Mesothelial cell of epicardium (in vitro differentiated cells): ENCODE measurements at places on chromosomes 12 and 14.

GRCh38 chr14:72172597-72172996 lies 240.4 kb downstream of the RGS6 start:
- H3K36me3 ChIP-seq, result no peaks in the 10 kb centered on the region
- no peak for DNase-seq
- H3K27ac ChIP-seq, result no peak overlapping the region
- H3K27me3 ChIP-seq, result peaks cover 27% of the 10 kb centered on the region
- H3K4me3 ChIP-seq, result no peak overlapping the region

DNA sequence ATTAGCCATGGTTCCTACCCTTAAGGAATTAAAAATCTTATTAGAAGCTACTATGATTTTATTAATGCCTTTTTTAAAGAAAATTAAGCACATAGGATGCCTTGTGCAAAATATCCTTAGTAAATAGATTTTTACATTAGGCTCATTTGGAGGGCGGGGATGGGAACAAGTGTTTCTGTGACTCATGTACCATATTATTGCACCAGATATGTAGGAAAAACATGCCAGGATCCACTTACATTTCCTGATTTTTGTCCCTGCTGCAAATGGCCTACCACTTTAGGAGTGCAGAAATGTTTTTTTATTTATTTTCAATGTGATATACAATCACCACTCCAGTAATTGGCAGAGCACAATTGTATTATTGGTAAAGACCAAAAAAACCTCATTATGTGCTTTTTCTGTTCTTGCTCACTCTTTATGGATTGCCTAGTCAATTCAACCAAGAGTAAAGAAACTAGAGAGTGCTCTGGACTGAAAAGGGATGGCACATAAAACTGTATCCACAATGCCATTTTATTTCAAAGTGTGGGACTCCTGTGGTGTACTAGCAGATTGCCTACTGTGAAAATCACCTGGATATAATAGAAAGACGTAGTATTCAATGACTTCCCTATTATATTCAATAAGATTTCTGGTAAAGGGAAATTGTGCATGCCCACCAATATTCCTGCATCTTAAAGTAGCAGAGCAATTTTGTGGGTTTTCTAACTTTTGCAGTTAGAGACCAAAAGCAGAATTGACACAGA lies 86.9 kb downstream of the ANO6 start:
- H3K4me1 ChIP-seq, result peaks cover 52% of the 10 kb centered on the region
- no peaks in the 10 kb centered on the region for H3K36me3 ChIP-seq
- H3K27me3 ChIP-seq, result no peaks in the 10 kb centered on the region
- no peak overlapping the region for H3K4me3 ChIP-seq

DNA sequence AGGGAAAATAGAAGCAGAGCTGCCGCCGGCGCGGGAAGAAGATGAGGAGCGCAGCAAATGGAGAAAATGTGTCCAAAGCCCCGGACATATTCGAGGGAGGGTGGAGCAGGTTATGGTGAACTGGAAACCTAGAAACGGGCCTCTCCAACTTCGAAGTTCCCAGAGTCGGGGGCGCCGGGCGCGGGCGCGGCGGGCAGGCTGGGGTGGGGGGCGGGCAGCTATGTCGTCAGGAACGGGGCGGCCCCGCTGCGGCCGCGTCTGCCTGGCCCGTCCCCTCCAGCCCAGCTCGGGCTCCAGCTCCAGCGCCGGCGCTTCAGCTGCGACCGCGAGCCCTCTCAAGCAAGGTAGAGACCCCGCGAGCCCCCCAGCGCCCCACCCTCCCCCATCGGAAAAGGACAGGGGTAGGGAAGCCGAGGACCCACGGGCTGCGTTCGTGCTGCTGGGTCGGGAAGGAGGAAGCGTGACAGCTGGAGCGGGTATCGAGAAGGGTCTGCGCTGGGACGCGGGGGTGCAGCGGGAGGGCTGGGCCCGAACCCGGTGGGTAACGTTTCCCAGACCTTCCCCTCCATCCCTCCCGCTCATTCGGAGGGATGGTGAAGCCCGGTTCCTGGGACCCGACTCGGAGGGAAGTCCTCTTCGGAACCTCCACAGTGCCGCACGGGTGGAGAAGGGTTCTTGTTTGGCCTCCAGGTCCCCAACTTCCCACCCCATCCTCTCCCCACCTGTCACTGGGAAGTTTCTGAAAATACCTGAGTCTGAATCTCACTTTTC lies 1.0 kb downstream of the DGKA start:
- peak; percentile 59 for DNase-seq
- H3K36me3 ChIP-seq, result no peaks in the 10 kb centered on the region
- H3K4me3 ChIP-seq, result peak overlapping the region; percentile 76
- peak overlapping the region; percentile 91 for H3K27ac ChIP-seq

DNA sequence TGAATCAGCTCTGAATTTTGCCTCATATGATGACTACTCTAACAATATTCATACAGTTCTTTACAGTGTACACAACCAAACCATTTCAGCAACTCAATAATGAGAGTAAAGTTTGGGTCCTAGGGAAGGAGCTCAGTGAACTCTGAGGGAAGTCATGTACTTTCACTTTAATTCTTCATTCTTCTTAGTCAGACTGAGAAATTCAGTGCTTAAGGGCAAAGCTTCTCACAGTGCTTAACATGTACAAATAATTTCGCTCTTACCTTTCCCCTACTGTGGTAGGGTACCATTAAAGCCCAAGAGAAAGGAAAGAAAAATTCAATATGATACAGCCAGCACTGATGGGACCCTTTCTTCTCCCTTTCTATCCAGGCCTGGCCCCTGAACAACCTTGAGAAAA lies 435.0 kb downstream of the NELL2 start:
- H3K27me3 ChIP-seq, result peaks cover 11% of the 10 kb centered on the region
- no peaks in the 10 kb centered on the region for H3K36me3 ChIP-seq
- no peak overlapping the region for H3K27ac ChIP-seq
- DNase-seq, result no peak

DNA sequence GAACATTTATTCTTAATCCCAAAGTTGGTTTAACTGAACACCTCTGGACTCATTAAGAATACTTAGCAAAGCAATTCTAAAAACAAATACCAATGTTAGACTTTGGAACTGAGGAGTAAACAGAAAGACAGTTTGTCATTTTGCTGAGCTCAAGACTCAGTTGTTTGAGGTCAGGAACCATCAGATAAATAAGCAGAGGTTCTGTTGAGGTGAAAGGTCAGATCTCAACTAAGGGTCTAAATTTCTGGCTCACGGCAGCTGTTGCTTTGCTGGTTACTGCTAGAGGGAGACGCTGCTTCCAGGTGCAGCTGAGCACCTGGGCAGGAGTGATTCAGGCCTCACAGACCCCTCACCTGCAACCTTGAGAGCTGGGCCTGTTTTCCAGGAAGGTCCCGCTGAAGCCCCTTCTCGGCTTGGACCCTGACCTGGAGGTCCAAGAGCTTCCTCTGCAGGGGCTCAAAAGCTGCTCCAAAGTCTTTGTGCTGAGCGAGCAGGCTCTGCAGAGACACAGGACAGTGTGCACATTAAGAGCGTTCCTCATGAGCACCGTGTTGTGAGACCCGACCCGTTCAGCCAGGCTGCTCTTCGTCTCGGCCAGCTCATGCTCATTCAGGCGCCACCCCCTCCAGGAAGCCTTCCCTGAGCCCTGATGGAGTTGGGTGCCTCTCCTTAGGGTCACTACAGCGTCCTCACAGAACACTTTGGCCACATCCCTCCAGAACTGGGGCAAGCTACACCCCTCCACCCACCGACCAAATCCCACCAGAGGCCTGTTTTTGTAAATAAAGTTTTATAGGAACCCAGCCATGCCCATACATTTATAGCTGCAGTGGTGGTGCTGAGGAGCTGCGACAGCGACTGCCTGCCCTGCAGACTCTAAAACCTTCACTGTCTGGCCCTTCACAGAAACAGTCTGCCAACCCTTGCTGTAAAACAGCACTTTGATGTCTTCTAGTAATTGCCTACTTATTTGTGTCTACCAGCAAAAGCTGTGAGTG lies 72.0 kb downstream of the SYNE3 start:
- no peak for DNase-seq
- H3K4me1 ChIP-seq, result peaks cover 40% of the 10 kb centered on the region
- no peak overlapping the region for H3K27ac ChIP-seq
- no peaks in the 10 kb centered on the region for H3K27me3 ChIP-seq
- no peak overlapping the region for H3K4me3 ChIP-seq

DNA sequence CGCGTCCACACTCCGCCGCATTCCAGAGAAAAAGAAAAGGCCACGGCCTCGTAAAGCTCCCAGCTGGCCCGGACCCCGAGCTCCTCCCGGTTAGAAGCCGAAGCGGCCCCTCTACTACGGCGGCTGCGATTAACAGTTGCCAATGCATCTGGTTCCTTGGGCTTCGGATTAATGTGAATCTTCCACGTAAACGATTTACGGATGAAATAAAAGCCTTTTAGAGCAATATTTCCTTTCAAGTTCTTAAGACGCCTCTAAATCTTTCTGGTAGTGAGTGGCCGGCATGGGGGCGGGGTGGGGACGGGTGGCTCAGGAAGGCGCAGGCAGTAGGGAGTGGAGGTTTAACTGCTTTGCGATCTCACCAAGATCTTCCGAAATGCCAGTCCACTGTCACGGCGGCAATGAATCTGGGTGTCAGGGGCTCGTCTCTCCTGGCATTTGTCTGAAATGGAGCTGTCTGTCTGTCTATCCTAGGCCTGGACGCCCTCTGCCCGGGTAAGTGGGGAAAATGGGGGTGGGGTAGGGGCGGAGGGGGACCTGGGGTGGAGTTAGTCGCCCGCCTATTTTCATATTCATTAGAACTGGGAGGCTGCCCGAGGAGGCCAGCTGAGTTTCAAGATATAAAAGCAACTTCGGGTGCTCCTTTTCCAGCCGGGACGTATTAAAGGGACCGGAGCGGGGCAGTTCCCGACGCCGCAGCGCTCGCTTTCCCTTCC lies 413 bp upstream of the ALX1 start:
- peaks cover 40% of the 10 kb centered on the region for H3K4me1 ChIP-seq
- DNase-seq, result peak; percentile 58
- peaks cover 27% of the 10 kb centered on the region for H3K27me3 ChIP-seq
- peak overlapping the region; percentile 97 for H3K27ac ChIP-seq
- peak overlapping the region; percentile 96 for H3K4me3 ChIP-seq
- H3K36me3 ChIP-seq, result no peaks in the 10 kb centered on the region

DNA sequence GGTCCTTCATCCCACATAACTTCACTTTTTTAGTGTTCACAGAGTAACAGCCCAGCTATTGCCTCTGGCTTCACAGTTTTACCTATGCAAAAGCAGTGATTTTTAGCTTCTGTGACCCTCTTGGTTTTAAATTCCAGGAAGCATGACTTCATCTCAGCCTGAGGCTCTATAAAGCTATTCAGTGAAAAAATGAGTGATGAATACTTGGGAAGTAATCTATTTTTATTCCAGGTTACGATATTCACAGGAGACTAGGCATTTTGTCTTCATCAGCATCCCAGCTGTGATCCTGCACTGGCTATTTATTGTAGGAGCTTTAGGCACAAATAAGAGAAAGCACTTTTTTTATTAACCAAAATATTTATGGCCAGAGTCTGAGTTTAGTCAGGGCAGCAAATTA lies 164.8 kb downstream of the SNAPC1 start:
- H3K36me3 ChIP-seq, result no peaks in the 10 kb centered on the region
- H3K27me3 ChIP-seq, result peaks cover 2% of the 10 kb centered on the region
- H3K27ac ChIP-seq, result peak overlapping the region; percentile 17
- peaks cover 20% of the 10 kb centered on the region for H3K4me1 ChIP-seq
- no peak for DNase-seq

DNA sequence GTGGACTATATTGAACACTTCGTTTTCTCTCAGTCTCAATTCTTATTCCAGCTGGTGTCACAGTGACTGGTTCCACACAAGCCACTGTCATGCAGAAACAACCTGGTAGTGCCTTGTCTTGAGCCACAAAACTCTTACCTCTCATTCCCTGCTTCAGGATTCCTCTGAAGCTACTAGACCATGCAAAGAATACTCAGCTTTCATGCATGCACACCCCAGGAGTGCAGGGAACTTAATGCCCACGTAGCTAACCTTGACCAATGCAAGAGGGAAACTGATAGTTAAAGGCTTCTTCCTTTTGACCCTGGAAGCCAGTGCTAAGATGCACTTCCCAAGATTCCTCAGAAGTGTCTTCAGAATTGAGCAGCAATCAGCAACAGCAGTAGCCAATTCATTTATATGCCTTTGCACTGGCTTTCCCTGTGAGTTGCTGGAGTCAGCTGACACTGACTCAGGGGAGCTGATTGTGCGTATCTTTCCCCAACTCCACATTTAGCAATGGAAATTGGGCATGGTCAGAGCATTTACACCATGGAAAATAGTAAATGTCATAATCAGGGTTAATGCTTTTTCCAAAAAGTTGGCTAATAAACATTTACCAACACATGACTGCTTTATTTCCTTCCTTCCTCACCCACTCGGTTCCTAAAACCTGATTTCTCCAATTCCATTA lies 113.6 kb upstream of the SLC35F4 start:
- no peak overlapping the region for H3K27ac ChIP-seq
- no peak for DNase-seq
- no peaks in the 10 kb centered on the region for H3K4me1 ChIP-seq
- peaks cover 59% of the 10 kb centered on the region for H3K27me3 ChIP-seq
- no peaks in the 10 kb centered on the region for H3K36me3 ChIP-seq
- no peak overlapping the region for H3K4me3 ChIP-seq

DNA sequence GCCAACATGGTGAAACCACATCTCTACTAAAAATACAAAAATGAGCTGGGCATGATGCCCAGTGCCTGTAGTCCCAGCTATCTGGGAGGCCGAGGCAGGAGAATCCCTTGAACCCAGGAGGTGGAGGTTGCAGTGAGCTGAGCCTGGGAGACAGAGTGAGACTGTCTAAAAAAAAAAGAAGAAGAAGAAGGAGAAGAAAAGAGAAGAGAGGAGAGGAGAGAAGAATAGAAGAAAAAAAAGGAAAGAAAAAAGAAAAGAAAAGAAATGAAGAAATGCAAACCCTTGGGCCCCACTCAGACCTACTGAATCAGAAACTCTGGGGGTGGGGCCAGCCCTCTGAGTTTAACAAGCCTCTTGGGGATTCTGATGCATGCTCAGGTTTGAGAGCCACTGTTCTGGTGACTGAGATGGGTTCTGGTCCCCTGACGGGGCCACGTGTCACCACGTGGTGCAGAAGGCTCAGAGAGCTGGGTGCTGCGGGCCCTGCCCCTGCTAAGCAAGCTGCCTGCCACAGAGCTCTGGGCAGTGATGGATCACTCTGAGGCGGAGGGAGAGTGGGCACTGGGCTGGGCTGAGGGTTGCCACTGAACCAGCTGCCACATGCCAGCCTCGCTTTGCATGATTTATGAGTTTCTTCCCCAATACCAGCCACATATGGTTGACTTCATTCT lies 37.5 kb downstream of the ERH start:
- H3K27ac ChIP-seq, result no peak overlapping the region
- no peak overlapping the region for H3K4me3 ChIP-seq
- peaks cover 4% of the 10 kb centered on the region for H3K27me3 ChIP-seq
- peaks cover 7% of the 10 kb centered on the region for H3K4me1 ChIP-seq

- peak overlapping the region; percentile 72 for H3K27ac ChIP-seq
- H3K4me1 ChIP-seq, result peaks cover 31% of the 10 kb centered on the region
- DNase-seq, result no peak
- H3K4me3 ChIP-seq, result no peak overlapping the region
- H3K36me3 ChIP-seq, result no peaks in the 10 kb centered on the region
- H3K27me3 ChIP-seq, result no peaks in the 10 kb centered on the region
Observed at GRCh38 chr14:32366986-32367385, 37.9 kb downstream of the AKAP6 start.
